Smooth muscle cell of the brain vasculature (primary cell): ENCODE measurements at places on chromosomes 6 and 20.

DNA sequence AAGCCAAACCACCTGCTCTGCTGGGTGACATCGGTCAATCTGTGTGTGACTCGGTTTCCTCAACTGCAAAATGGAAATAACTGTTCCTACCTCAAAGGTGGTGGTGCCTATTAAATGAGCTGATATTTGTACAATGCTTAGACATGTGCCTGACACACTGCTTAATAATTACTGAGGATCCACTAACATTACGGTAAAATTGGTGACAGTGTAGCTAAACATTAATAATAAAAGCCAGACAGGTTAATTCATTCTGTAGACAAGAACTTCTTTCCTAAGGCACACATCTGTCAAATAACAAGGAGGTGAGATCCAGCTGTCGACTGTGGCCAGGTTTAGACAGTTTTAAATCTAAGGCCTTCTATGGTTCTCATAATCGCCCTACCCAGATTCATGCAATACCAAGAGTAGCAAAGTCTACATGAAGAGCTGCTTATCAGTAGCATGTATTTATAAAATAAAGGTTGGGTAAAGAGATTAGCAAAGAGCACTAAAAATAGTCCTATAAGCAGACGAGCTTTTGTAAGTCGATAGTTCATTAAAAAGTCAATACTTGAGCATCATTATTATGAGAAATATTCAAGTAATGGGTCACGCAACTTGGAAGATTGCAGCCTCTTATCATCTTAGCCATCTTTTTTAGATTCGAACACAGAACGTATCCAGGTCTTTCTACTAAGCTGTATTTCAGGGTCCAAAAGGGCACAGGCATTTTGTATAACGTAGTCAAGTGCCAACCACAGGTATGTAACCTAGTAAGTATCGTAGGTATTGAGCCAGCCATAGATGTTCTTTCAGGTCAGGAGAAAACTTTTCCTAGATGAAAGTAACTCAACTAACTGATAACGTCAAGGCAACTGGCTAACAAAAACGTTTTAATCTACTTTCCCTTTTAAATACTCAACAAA, 3.2 kb downstream of the CNKSR3 start:
- no peak for DNase-seq

DNA sequence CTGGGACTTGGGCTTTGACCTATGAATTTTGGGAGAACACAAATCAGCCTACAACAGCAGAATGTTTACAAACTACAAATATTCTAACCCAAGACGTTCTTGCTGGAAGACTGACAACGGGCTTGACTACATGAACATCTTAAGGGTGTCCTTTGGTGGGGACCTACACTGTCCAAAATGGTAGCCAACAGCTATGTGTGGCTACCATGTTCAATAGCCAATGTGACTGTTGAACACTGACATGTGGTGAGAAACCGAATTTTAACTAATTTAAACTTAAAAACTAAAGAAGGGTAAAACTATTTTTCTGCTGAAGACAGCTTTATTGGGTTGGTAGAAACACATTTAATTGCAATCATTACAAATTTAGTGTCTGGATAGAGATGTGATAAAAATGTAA, 30.1 kb downstream of the LINC00237 start:
- DNase-seq, result no peak

DNA sequence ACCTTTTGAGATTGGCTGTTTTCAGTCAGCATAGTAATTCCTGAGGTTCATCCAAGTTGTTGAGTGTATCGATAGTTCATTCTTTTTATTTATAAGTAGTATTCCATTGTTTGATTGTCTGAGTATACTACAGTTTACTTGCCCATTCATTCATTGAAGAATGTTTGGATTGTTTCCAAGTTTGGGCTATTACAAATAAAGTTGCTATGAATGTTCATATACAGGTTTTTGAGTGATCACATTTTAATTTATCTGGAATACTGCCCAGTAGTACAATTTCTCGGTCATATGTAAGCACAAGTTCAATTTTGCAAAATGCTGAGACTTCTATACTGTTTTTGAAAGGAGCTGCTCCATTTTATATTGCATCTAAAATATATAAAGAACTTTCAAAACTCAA, 14.2 kb upstream of the EPHA7 start:
- no peak for DNase-seq

- DNase-seq, result peak; percentile 4
Observed at GRCh38 chr6:145836170-145836569, 21.6 kb upstream of the FBXO30 start.

DNA sequence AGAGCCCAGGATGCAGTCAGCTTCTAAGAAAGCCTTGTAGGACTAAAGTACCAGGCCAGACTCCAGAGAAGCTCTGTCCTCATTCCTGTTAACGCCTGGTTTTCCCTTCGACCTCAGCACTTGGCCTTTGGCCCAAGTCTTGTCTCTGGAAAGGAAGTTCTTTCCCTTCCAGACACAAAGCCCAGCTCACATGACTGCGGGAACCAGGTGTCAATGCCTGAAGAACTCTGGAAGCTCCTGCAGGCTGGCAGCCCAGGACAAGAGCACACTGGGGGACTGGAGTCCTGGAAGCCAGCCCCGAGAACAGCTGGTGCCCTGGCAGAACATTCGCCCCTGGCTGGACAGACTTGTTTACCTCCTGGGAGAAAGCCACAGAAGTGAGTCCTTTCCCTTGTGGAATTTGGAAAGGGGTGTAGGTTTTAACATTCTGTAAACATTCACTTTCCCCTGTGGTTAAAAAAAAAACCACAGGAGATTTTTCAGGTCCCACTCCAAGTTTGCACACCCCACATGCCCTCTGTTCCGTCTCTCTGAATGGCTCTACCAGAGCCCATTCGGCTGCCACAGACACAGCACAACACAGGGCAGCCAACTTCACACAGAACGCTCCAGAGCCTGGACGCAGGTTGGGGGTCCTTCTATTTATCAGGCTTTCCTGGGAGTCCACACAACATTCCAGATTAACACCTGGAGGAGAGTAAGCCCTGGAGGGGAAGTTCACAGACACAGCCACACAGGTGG, 18.1 kb downstream of the ACSS1 start:
- DNase-seq, result no peak

DNA sequence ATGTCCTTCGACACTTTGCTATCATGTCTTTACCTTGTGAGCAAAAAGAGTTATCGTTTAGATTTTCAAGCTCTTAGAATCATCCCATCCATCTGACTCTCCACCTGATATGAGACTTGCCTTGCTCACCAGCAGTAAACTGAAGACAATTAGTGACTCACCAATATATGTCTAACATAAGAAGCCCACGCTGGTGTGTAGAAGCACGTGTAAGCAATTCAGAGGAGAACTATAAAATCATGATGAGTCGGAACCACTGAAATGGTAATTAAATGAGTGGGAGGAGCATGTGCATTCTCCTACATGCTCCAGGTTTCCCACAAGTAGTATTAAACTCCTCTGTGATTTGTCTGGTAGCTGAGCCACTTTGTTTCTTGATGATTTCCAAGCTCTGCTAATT, 181.6 kb upstream of the RNF217 start:
- DNase-seq, result no peak

DNA sequence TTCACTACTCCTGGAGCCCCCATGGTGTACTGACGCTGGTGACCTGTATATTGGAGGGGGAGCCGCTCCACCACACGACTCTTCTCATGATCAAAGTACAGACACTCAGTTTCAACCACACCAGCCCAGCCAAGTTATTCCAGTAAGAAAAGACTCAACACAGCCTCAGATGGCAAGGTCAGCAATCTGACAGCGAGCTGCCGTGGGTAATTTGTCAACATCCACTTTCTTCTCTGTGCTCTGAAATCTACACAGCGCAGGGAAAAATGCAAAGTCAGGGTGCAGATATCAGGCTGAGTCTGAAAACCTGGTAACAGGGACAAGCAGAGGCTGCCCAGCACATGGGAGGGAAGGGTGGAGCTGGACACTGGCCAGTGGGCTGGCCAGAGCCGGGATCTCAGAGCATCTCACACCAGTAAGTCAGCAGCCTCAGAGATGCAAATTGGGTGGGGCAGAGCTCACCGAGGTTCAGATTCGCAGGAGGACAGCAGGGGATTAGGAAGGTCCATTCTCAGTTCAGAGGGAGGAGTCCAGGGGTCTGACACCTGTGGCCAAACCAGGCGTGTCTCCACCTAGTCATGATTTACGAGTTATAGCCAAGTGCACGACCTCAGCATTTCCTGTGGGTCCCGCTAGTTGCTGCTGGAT, 44.5 kb upstream of the RPS6KA2 start:
- DNase-seq, result no peak

- no peak for DNase-seq
Observed at GRCh38 chr6:125834348-125834747, 43.6 kb downstream of the NCOA7 start.

GRCh38 chr6:13488896-13489237, 1.5 kb upstream of the GFOD1 start:
- no peak for DNase-seq

GRCh38 chr6:87907521-87907920, 140.1 kb upstream of the SPACA1 start:
- peak; percentile 29 for DNase-seq

GRCh38 chr20:13105864-13106457, 97.2 kb downstream of the SPTLC3 start:
- peak; percentile 15 for DNase-seq

DNA sequence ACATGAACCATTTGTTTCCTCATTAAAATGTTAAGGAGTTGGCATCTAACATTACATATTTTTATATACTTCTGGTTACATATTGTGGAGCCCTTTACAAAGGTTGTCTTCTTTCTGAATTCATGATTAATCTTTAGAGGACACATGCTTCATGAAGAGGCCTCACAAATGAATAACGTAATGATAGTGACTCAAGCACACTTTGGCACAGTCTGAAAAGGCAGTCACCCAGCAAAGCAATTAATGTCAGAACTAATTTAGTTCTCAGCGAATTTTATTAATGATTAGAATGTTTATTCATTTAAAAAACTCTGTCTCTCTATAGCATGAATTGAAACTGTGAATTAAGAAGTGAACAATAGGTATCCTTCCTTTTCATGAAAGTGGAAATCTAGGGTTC, 854.2 kb downstream of the PHF3 start:
- DNase-seq, result no peak

DNA sequence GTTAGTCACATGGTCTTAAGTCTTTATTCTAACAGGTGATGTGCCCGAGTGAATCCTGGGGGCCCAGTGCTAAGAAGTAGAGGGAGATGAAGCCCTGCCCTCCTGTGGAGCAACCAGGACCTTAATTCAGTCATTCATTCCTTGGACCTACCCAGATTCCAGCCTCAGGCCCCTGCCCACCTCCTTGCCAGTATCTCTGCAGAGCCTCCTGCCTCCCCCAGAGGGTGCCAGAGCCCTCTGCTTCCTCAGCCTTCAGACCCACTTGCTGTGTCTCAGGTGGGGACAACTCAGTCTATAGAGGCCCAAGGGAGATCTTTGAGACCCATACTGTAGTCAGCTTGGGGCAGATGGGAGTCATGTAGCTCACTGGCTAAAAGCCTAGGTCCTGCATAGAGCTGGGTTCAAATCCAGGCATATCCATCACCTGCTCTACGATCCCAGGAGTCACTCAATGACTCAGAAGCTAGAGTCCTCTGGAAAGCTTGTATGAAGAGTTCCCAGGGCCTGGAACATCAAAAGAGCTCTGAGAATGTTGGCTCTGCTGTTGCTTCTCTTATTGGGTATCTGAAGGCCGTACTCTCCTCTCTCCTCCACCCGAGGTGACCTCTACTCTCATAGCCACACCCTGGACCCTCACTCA, 3.9 kb upstream of the SIGLEC1 start:
- DNase-seq, result peak; percentile 31

GRCh38 chr6:24910961-24911725, 24.6 kb downstream of the RIPOR2 start:
- no peak for DNase-seq

GRCh38 chr6:78911218-78911940, 44.0 kb downstream of the IRAK1BP1 start:
- no peak for DNase-seq

DNA sequence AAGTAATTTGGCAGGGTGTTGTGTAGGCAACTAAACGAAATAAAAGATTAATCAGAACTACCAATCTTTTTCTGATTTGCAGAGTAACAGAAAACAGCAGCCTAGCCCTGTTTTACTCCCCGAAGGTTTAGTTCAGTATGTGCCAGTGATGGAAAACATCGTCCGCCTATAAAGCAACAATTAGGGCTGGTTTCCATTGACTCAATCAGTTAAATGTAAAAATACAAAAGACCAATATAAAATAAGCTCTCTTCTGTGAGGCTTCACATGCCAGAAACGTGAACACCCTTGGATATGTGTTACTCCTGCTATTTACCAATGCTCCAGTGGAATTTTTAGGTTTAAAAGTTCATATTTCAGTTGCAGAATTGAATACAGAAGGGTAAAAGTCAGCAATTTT, 210.5 kb upstream of the RSPO3 start:
- no peak for DNase-seq

DNA sequence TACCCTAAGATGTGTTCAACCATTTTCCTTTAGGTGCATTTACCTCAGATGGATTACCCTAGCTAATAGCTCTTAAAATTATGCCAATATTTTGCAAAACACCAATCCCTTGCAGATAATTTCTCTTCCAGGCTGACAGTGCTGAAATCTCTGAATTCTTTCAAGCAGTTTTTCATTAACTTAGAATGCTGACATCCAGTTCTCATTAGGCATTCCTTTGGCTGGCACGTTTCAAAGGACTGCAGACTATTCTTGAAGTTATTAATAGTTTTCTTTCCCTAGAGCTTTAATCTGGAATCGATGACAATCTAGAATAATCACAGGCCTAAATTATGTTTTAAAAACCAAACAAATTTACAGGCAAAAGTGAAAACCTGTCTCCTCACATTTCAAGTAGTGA, 68.3 kb downstream of the SMLR1 start:
- DNase-seq, result no peak

GRCh38 chr6:56914798-56915658, 39.9 kb upstream of the BEND6 start:
- DNase-seq, result no peak
